ENCODE measurements at places on chromosomes 11 and 22. TPM values are rescaled to one million over a fixed set of nuclear protein-coding genes. Genes with fewer than 3 reads are reported as not detected.

- DNase-seq = no peak
Observed at GRCh38 chr22:24099071-24099470, 82.2 kb upstream of the SUSD2 start.

The OR51I1 gene
- not detected for total RNA-seq

- no peak for DNase-seq
Observed at GRCh38 chr11:40602866-40603552, 856.4 kb downstream of the LRRC4C start.

DNA sequence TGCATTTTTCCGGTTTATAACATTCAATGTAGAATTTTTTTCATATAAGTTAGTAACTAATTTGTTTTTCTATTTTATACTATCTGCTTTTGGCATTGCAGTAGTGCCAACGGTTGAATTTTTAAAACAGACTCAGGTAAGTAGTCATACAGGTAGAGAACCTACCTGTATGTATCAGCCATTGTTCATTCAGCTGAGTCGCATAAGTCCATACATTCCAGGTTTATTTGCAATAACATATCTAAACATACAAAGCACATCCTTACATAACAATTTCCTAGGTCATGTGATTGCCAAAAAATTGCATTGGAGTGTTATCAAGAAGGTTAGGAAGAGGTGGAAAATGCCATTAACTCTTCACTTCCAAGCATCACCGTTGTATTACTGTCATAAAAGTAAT is 1059.3 kb upstream of the CNTN5 start:
- no peak for DNase-seq

- no peak for DNase-seq
Observed at GRCh38 chr22:46763051-46763705, 728 bp downstream of the TBC1D22A start.

The LDLRAD3 gene
- total RNA-seq = 6.8 TPM

The OR4D10 gene
- total RNA-seq = not detected

DNA sequence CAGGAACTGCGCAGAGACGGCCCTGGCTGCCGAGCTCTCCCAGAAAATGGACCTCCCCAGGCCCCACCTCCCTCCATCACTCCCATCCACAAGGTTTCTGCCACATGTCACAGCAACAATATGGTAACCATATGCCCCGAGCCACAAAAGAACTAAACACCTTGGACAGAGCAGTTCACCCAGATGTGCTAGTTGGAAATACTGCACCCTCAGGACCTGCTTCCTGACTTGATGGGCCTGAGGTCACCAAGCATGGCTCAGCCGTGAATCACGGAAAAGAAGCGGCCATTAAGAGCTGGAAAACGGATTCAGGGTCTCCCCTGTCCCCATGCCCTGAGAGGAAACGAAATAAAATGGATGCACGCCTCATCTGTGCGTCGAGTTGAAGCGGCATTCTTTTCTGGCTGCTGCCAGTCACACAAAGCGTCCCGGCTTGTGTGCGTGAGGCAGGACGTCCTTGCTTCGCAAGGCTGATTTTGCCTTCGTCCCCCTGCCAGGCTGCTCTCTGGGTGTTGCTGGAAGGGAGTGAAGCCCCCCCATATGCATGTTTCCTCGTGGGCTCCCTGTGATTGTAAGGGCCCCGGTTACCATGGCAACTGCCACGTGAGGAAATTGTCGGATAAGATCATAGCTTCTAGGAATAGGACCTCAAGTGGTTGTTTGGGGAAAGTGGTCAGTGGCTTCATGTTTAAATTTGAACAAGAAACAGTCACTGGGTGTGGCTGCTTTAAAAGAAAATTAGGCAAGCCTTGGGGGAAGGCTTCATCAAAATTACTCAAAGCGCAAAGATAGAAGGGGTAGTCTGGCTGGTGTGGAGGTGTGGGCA is 51.7 kb downstream of the FLI1 start:
- DNase-seq = no peak

DNA sequence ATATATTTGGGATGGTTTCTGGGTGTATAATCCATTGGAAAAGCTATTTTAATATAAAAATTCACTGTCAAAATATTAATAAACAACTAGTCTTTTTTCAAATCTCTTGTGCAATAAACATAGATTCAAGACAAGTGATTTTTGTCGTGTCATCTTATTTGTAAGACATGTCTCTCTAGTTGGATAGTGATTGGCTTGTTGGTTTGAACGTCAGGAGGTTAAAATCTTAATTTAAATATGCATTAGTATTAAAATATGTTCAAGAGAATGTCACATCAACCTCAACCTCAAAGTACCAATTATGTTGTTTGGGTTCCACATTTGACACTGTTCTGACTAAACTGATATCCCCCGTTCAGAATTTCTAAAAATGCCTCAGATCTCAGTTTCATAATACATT is 287.6 kb downstream of the CASP12 start:
- DNase-seq = no peak

The NRIP3 gene
- total RNA-seq = 0.35 TPM

DNA sequence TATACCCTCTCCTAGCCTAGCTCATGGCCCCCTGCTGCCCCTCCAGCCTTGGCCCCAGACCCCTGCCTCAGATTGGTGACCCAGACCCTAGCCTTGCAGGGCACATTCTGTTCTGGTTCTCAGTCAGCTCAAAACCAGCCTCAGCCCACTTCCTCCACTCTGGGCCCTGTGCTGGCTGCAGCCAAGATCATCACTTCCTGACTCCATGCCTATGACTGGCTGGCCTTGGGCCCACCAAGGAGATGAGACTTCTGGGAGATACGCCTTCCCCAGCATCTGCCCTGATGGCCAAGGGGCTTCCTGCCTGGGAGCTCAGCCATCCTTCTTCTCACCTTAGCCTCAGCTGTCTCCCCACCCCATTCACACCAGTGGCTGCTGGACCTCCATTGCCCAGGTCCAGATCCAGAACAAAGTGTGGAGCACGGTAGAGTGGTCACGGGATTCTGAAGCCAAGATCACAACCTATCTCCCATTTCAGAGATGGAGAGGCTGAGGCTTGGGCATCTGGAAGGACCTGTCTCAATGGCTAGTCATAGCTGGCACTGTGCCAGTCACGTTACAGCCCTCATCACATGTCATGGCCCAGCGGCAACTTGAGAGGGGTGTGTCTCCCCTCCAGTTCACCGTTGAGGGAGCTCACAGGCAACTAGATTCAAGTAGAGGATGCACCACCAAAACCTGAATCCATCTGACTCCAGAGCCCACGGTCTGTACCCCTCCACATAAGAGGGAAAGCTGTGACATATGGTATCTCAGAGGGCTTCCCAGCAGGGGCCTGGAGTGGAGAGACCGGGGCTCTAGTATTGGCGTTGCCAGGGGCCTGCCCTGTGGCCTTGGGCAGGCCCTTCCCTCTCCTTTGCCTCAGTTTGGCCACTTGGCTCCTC is 43.0 kb upstream of the KLHL35 start:
- no peak for DNase-seq

The PRODH gene
- total RNA-seq = 4.1 TPM

GRCh38 chr11:74837191-74837590 is 88.5 kb downstream of the RNF169 start:
- DNase-seq = no peak

The CD3G gene
- total RNA-seq = 0.54 TPM

The PKDREJ gene
- not detected for total RNA-seq

DNA sequence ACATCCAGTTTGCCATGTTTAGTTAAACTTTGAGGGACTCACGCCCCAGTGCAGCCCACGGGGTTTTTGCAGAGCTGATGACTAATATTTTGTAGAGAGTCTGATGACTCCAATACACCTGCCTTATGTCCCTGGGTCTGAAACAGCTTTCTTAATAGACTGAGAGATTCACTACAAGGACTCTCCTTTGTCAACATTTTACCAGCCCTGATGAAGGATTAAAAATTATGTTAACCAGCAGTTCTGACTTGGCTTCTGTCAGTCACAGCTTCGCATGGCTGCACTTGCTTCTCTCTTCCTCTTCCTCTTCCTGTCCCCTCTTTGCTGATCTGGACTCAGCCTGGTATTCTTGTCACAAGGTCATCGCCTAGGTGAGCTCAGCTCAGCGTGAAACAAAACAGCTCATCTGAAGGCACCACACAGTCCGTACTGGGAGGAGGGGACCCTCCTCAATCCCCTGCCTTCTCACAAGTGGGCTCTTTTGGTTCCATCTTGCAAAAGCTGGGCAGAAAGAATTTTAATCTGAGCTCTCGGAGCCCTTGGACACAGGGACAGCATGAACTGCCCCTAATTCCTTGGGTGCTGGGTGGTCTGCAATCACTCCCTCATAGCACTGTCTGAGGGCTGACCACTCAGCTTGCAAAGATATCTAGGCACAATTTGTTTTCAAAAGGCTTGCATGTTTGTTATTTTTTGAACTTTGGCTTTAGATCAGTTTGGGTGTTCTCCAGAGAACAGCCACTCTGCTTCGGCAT is 38.1 kb upstream of the POU2AF1 start:
- DNase-seq = no peak

DNA sequence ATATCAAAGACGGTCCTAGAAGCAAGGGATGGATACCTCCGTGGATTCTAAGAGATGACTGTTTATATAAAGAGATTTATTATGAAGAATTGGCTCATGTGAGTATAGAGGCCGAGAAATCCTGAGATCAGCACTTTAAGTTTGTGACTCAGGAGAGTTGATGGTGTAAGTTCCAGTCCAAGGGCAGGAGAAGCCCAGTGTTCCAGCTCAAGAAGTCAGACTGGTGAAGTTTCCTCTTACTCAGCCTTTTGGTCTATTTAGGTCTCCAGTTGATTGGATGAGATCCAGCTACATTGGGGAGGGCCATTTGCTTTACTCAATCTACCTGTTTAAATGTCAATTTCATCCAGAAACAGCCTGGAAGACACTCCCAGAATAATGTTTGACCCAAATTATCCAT is 45.1 kb downstream of the TSPAN18 start:
- DNase-seq = no peak

DNA sequence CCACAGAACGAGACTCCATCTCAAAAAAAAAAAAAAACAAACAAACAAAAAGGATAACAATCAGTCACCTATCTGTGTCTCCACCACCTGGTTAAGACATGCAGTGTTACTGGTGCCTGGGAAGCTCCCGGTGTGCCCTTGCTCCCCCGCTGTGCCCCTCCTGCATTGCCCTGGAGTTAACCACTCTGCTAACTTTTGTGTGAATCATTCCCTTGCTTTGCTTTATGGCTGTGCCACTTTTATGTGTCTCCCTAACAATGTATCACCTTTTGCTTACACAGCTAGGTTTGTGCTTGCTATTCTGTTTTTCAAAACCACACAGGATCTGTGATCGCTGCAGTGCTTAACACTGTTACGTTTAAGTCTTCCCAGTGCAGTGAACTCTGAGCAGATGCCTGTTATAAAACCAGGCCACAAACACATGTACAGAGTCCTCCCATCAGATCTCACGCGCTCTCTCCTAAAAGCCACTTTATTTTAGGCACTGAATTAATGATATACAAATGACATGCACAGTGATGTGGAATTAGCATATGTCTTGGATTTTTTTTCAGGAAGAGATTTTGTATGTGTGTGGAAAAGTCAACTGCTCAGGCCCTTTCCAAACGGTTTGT is 69.9 kb downstream of the BUD13 start:
- peak; percentile 14 for DNase-seq

DNA sequence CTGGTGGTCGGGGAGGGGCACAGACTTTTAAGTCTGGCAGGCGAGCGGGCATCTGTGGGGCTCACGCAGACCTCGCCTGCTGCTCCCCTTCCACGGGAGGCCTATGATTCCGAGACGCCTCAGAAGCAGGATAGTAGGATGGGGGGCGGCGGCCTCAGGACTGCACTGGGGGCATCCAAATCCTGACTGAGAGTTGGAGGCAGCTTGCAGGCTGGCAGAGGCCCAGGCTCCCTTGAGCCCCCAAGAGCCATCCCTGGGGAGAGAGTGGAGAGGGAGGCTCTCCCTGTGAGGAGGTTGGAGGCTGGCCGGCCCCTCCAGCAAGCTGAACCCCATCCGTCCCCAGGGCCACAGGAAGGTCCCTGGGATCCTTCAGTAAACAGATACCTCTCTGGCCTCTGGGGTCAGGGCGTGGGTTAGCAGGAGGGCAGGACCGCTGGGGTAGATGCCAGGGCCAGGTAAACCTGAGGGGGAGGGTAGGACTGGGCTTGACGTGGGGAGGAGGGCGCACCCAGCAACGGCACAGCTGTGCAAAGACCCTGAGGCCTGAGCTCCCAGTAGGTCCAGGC is 33.3 kb downstream of the SBF1 start:
- DNase-seq = no peak

DNA sequence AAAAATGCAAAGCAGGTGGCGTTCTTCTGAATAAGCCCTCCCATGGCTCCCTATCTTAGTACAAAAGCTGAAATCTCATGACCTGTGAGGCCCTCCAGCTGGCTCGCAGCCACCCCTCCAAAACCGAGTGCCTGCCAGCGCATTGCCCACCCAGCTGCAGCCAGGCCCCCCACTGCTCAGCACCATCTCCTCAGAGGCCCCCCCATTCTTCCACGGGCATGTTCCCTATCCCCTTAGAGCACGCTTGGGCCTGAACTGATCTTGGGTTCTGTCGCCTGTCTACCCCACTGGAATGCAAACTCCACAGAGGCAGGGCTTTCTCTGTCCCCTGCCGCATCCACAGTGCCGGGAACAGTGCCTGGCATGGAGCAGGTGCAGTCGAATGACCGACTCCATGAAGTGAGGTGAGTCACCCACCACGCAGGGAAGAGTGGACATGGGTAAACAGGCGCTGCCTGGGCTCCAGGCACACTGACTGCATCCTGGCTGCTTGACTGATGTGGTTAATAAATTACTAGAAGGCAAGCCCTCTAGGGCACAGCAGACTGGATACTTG is 11.3 kb upstream of the EFCAB6 start:
- DNase-seq = peak; percentile 88

The CEND1 gene
- not detected for total RNA-seq

The CASP12 gene
- not detected for total RNA-seq

- DNase-seq = no peak
Observed at GRCh38 chr22:17218341-17218740, 894 bp downstream of the ADA2 start.

DNA sequence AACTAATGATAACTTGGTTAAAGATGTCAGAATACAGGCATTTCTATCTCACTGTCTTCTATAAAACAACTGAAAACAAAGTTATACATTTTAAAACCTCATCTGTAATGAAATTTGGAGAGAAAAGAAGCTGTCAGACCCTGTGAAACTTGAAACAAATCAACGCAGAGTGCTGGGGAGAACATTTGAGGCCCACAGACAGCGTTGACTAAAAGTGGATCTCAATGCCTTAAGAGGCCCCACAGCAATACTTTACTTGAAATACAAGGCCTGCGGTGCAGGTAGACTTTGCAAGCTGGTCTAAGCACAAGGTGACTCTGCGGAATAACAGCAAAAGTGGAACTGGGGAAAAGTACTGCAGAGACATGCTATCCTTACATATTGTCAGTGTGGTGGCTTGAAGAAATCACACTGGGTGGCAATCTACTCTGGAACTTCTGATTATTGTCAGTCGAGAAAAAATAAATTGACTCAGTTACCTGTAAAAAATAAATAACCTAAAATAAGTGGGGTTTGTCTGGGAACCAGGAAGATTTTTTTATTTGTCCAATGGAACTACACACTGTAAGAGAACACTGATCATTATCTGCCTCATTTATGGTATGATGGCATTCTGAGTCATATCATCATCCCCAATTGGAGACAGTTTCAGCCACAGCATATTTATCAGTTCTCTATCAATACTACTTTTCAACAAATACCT is 138.9 kb downstream of the LUZP2 start:
- DNase-seq = no peak

GRCh38 chr11:126210871-126211235 is 597 bp downstream of the RPUSD4 start:
- DNase-seq = no peak
